ENCODE measurements at places on chromosomes 2 and 18.

- DNase-seq: no peak
Measured at GRCh38 chr2:188725746-188726360, 248.3 kb upstream of the COL3A1 start.

GRCh38 chr2:7773362-7774360, 856.4 kb downstream of the RNF144A start:
- DNase-seq: no peak

- DNase-seq: no peak
Measured at GRCh38 chr2:192584976-192585375, 390.2 kb upstream of the TMEFF2 start.

DNA sequence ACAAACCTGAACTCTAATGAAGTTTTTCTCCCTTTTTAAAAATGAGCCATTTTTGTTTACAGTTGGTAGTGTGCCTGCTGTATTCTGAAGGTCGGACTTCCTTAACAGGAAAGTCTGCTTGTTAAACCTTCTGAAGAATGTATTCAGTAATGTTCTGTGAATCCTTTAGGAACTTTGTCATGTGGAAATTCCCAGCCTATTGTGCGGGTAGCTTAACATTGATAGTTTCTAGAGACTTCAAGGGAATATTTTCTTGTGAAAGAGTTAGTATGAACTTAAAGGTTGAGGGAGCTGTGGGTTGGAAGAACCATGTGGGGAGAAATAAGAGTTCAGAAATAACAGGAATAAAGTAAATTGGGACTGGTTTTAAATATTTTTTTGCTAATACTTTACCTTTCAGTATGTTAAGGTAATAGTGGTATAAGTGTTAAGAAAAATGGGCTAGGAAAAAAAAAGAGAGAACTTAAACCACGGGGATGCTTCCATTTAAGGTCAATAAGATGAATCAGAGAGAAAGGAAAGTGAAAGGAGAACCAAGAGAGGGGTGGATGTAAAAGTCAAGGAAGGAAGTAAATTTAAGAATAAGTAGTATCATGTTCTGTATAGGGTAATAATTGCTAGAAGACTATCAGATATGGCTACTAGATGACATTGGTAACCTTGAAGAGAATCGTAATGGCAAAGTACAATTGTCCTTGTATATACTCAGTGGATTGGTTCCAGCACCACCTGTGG, 90.5 kb downstream of the PMS1 start:
- DNase-seq: no peak

DNA sequence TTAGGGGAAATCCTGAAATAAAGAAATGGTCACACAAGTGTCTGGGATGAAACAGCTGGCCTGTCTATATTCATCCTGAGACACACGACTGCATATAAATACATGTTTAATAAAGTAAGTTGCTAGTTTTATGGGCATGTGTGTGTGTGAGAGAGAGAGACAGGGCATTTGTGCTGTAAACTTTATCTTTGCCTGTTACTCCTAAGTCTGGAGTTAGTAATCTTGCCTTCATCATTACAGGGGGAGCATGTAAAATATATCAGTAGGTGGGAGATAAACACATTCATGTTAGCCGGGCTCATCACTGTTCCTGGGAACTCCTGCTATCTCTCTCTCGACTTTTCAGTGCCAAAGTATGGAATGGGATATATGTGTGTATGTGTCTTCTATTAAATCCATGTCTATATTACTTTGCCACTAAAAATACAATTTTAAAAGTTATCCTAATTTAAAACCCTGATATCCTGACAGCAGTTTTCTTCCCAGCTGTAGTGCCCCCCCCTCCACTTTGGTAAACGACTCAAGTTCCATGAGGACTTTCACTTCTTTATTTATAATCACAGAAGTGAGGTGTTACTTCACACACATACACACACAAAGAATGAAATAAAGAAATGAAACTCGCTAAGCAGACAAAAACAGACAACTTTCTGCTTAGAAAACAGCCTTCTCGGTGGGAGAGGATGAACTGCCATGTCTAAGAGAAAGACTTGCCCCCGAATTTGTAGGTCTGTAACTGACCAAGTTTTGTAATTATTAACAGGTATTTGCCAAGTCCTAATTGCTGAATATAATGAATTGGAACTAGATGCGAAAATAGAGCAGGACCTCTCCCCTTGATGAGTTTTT, 947 bp downstream of the ZEB2 start:
- no peak for DNase-seq

- DNase-seq: no peak
Measured at GRCh38 chr18:76174451-76174850, 320.6 kb downstream of the ZNF516 start.

- DNase-seq: no peak
Measured at GRCh38 chr2:85234868-85235267, 92.9 kb downstream of the TGOLN2 start.

- no peak for DNase-seq
Measured at GRCh38 chr18:52667463-52668065, 327.6 kb downstream of the DCC start.

- peak; percentile 67 for DNase-seq
Measured at GRCh38 chr2:165067643-165068486, 112.5 kb upstream of the SLC38A11 start.

GRCh38 chr2:24477229-24477628, 13.8 kb upstream of the NCOA1 start:
- DNase-seq: no peak

- DNase-seq: no peak
Measured at GRCh38 chr18:57051657-57052044, 95.2 kb upstream of the BOD1L2 start.

GRCh38 chr2:130743278-130743677, 12.1 kb upstream of the AMER3 start:
- no peak for DNase-seq

- DNase-seq: peak; percentile 18
Measured at GRCh38 chr2:110157153-110157793, 41.7 kb upstream of the MALL start.

- DNase-seq: no peak
Measured at GRCh38 chr18:7953095-7953958, 386.2 kb downstream of the PTPRM start.

DNA sequence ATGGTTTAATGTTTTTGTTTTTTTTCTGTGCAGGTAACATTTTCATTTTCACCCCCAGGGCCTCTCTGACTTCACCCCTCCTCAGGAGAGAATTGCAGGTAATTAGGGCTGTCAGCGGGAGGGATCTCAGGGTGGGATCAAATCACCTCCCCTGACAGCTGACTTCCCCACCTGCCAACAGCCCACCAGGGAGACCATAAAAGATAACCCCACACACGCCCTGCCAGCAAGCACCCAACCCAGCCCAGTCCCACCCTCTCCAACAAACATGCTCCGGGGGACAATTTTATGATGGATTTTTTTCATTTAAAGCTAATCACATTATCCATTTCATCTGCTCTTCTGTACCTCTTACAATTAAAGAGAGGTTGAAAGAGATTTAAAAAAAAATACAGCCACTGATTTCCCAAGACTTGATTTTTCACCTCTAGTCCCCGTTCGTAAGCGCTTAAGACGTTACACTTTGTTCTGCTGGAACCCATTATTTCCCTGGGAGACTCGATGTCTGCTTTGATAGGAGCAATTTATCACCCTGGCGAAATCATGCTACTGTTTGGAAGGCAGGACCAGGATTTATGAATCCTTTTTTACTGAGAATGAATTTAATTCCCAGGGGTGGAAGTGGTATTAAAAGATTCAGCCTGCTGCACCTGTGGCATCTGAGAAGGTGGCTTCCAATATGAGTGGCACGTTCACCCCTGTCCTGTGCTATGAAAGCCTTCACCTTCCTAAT, 232.9 kb upstream of the ID2 start:
- DNase-seq: no peak

DNA sequence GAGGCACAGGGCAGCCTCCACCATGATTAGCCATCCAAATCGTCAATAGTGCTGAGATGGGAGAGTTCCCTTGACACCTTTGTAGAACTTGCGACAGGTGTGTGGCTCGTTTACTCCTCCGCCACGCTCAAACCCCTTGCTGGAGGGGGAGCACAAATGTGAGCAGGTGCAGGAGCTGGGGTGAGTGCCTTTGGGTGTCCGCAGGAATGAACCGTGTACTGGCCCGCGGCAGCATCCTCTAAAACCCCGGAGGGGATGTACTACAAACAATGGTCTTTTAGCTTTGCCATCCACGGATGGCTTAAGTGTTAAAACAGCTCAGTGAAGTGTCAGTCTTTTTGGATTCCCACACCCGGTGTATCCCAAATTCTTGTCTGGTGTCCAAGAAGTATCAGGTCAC, 21.4 kb upstream of the TDRD15 start:
- no peak for DNase-seq

DNA sequence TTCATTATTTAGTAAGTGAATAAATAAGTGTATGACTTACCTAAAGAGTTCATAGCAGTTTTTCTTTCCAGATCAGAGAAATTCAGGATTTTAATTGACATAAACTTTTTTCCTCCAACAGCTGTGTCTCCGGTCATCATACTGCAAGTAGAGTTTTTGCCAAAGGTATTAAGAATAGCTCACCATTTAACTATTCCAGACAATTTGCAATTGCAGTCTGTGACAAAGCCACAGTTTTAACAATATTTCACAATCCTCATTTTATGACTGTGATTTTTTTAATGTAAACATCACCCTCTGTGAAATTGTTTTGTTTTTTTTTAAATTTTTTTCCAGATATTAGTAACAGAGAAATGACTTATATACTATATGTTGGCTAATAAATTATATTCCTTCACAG, 199.1 kb downstream of the TRIB2 start:
- no peak for DNase-seq

- no peak for DNase-seq
Measured at GRCh38 chr2:196606516-196606915, 33.0 kb upstream of the CCDC150 start.

DNA sequence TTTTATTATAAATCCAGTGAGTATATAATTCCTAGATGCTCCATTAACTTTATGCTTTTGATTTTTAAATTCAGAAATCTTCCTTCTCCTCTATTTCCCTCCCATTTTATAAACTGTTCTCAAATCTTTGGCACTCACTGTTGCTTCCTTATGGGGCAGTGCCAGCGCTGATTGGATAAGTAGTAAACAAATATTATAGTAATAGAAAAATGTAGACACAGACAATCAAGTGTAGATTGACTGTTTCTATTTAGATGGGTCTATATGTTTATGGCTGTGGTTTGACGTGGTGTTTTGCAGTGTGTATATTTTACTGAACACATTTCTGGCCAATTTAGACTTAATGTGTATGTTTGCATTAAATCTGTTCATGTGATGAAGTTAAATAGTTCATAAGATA, 36.6 kb downstream of the LYPD6B start:
- DNase-seq: no peak

GRCh38 chr2:61247204-61247812, 85.3 kb downstream of the C2orf74 start:
- no peak for DNase-seq

- no peak for DNase-seq
Measured at GRCh38 chr2:9652898-9653479, 22.2 kb upstream of the YWHAQ start.

DNA sequence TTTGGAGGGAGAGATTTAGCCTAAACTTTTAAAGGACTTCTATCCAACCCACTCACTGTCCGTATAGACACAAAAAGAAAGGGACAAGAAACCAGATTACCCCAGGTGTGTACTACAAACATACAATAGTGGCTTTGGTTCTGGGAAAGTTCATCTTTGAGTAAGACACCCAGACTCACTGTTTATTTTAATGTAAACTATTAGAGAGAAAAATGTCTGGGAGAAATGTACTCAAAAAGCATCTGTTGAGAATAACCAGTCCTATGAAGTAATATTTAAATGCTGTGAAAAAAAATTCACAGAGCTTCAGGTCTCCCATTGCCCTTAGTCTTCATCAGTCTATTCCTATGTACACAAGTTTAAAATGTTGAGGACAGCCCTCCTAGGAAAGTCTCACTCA, 107.5 kb downstream of the SLC8A1 start:
- no peak for DNase-seq

- DNase-seq: no peak
Measured at GRCh38 chr2:226694586-226695284, 104.9 kb downstream of the IRS1 start.

- no peak for DNase-seq
Measured at GRCh38 chr2:18067588-18068384, 189.3 kb downstream of the KCNS3 start.

- DNase-seq: no peak
Measured at GRCh38 chr2:29847886-29848285, 73.5 kb downstream of the ALK start.

- DNase-seq: no peak
Measured at GRCh38 chr2:30422444-30423040, 24.5 kb upstream of the LCLAT1 start.

GRCh38 chr18:23662309-23663263, at the start of gene ANKRD29:
ANKRD29 (minus strand) TSS chr18:23662911; CDS start chr18:23662730, 181 bp downstream.
- DNase-seq: no peak

GRCh38 chr2:173264603-173265366, 89.9 kb upstream of the CDCA7 start:
- peak; percentile 7 for DNase-seq

DNA sequence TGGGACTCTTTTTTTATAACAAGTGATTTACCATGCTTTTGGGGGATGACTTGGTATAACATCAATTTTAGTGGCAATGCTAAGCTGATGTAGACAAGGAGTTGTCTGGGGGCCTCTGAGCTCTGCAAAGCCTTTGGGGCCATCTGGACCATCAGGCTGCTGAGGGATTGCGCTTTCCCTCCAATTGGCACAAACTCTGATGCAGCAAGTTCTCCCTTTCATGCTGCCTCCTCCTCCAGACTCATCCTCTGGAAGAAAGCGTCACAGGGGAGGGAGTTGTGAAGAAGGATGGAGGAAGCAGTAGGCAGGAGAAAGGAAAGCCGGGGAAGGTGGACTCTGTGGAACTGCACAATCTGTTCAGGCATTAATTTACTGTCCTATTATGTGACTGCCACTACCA, 10.2 kb upstream of the FAP start:
- DNase-seq: no peak

- no peak for DNase-seq
Measured at GRCh38 chr18:80105369-80106167, 3.5 kb upstream of the ADNP2 start.

DNA sequence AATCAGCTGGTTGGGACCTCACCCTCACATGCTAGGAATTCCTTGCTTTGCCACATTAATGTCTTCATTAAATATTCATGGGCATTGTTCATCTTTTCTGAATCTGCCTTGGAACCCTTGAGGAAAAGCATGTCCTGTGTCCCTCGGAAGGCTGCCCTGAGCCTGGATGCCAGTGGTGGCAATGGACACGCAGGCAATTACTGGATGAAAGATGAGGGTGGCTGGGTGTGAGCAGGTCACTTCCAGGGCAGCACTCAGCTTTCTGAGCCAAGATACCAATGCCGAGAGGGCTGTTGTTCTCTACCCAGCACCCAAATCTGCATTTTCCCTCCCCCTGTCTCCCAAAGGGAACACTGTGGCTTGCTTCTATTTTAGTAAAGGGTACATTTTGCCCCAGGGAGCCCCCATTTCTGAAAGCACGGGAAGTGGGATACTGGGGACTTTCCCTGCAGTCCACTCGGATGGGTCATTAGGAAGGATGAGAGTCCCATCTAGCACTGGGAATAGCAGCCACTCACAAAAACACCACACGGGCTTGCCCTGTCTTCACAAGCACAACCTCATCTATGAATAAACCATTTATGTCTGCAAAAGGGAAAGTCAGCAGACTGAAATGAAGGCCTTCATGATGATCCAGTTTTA, 234.8 kb downstream of the SOX11 start:
- DNase-seq: no peak

- no peak for DNase-seq
Measured at GRCh38 chr2:65678779-65679391, 246.5 kb upstream of the SPRED2 start.

- no peak for DNase-seq
Measured at GRCh38 chr2:105882341-105882740, 137.6 kb downstream of the NCK2 start.
